Activated CD8-positive, alpha-beta memory T cell treated with anti-CD3 and anti-CD28 coated beads, Interleukin-2, amount 50 U/mL, for 4 hours (primary cell): ENCODE measurements at places on chromosomes 16 and 17.

DNA sequence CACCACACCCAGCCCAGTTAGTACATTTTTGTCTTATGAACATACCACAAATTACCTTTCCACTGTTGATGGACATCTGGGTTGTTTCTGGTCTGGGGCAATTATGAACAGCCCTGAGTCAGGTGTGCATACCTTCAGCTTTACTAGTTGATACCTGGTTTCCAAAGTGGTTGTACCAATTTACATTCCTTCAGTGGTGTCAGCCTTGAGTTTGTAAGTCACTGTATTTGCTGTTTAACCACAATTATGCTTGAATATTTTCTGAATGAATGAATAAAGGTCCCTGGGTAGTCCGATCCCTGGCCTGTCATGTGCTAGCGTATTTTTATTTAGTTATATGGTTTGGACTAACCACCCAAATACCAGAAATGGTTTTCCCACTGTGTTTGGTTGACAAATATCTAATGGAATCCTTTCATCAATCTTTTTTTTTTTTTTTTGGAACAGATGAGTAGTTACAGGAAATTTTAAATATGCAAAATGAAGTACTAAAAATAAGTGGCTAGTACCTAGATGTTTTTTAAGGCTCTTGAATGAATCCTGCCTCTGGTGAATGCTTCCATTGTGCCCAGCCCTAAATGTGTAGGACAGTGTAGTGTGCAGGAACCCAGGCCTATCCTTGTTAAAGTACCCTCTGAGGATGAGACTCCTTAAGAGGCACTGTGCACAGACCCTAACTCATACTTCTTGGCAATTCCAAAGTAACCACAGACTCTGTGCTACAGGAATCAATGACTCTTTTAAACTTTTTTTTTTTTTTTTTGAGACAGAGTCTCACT, 3.7 kb downstream of the DUSP14 start:
- DNase-seq: no peak

- DNase-seq: no peak
These were observed 42.6 kb downstream of the TSC2 start for GRCh38 chr16:2090481-2090776.

DNA sequence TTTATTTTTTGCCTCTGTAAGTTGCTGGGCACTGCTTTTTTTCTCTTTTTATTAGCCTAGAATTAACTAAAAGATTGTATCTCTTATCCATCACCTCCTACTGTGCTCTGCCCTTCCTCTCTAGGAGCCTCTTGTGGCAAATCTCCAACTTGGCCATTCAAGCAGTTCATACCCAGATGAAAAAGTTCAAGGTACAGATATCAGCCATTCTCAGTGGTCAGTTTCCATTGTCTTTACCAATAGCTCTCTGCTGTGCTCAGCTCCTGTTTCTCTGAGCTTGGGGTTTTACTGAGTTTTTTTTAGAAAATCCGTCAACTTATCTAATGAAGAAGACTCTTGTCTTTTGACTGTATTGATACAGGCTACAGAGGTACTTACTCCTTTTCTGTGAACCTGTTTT, 15.6 kb downstream of the MOSMO start:
- DNase-seq: no peak

DNA sequence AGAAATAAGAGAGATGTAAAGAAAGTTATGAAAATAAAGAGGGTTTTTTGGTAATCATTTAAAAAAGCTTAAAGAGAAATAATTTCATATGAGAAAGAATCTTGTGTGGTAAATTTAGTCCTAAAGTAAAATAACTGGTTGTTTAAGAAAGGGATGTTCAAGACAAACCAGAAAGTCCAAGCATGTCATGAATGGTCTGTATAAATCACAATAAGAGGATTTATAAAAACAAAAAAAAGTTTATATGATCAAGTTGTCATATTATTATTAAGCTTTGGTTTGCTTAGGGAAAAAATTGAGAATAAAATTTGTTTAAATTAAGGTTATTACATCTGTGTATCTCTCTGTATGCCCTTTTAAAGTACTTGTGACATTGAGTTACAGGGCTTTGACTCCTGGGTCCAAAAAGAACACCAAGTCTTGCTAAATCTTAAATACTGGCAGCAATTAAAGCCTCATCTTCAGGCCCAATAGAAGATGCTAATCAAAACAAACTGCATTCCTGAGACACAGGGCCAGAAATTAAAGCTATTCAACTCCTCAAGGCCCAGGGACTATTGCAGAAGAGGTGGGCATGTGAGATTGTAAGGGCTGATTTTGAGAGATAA, 15.6 kb upstream of the TRIM25 start:
- DNase-seq: no peak
